ENCODE measurements at places on chromosomes 4 and X.

GRCh38 chrX:134711135-134711921 lies 53.1 kb upstream of the PLAC1 start:
- DNase-seq: no peak

- peak; percentile 8 for DNase-seq
Measured at GRCh38 chrX:10156199-10157031, at the start of gene CLCN4. Gene CLCN4, plus strand, starts transcription at chrX:10156975. Its CDS starts 28,058 bp downstream, at chrX:10185033.

DNA sequence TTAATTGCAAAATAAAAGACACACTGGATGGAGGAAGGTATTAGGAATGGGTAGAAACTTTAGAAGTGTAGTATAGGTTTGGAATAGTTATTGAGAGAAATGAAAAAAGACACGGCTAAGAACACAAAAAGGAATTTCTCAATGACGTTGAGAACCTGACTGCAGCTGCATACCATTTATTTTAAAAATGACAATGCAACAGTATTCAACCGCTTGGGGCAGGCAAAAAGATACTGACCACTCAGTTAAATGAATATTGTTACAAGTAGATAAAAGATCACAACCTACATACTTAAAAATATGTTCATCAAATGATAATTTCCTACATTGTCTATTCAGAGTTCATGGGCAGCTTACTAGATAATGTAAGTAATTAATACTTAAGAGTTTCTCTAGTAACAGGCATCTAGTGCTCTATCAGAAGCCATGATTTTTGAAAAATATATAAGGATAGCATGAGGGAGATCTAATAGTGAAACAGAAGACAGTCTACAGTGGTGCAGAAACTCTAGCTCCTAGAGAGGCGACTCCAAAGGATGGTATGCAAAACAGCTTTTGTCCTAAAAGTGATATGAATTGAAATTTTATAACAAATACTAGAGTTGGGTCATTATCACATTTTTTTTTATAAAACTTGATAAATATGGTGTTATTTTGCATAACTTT lies 216.2 kb upstream of the VEGFC start:
- DNase-seq: no peak

DNA sequence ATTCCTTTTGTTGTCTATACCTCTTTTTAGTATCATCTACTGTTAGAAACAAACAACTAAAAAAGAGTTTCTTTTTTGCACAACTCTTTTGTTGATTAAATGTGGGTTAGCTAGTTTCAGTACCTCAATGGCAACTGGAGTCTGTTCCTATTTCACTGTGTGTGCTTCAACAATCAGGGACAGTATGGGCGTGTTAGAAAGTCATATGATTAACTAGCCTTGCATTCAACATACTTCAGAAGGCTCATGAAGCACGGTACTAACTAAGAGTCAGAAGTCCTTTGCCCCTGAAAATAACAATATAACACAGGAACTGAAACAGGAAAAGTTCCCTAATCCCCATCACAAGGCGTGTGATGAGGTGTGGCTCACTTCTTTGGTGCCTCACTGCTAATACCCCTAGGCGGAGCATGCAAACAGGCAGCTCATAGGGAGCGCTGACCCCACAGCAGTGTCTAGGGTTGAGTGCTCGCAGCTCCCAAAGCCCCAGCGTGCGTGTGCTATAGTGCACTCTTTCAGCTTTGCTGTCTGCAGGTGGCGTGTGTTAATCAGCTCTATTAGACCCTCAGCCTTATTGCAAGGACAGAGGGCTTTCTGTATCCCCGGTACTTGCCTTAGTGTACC lies 203.1 kb upstream of the NDST3 start:
- no peak for DNase-seq

DNA sequence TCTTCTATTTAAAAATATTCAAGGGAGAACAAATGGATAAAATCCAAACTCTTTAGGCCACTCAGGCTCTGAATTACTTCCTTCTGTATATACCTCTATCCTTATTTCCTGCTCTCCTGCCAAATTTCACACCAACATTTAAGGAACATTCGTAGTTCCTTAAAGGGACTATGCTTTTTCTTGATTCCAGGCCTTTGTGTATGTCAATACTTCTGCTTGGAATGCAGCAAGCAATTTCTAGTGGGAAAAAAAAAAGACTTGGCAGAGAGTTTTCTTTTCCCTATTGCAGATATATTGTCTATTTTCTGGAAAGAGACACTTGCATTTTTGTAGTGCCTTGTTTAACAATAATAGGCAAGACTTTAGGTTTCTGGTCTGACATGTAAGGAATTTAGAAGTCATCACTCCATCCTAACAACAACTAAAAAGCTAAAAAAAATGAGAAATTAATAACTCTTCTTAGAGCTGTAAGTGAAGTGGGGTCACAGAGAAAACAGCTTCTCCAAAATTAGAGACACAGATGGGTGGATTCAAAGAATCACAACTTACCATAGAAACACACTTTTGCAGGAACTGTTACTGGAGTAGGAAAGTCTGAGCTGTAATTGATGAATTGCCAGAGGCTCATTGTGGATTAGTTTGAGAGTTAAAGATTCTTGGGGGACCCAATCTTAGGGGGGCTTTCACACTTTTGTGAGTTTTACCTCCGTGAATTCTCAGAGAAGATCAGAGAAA lies 2.1 kb upstream of the ADH5 start:
- DNase-seq: no peak

DNA sequence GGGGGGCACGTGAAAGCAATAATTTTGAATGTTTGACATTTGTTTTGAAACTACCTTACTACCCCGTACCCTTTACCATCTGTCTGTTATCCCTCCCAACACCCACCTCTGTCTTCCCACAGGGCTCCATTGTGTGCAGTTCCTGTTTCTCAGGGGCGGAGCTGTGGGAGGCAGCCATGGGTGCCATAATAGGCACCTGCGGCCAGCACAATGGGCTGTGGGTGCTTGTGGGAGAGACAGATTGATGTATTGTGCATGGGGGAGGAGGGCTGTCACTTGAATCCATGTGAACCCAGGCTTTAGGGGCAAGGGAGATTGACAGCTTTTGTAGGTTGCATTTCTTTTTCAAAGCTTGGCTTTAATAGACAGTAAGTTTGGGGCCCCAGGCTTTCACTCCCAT lies 122.6 kb upstream of the CXorf66 start:
- DNase-seq: no peak

- no peak for DNase-seq
Measured at GRCh38 chr4:74772106-74772505, 22.2 kb downstream of the BTC start.

- no peak for DNase-seq
Measured at GRCh38 chrX:16558489-16558888, 91.5 kb upstream of the S100G start.

DNA sequence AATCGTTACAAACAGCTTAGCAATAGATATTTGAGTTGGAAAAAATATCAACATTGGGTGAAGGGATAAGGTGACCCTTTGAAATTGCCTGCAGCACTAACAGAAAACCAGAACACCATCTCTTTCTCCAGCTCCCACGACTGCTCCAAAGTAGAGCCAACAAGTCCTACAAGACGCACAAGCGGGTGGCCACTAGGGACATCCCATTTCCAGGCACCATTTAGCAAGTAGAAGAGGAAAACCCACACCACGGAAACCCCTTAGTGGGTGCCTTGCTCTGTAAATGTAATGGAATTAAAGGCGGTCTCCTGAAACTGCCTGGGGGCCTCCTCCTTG lies 1.9 kb downstream of the ARHGAP6 start:
- peak; percentile 1 for DNase-seq

GRCh38 chr4:98447648-98448047 lies 186.5 kb downstream of the RAP1GDS1 start:
- DNase-seq: peak; percentile 16

- DNase-seq: no peak
Measured at GRCh38 chr4:10697086-10697485, 12.5 kb upstream of the CLNK start.

DNA sequence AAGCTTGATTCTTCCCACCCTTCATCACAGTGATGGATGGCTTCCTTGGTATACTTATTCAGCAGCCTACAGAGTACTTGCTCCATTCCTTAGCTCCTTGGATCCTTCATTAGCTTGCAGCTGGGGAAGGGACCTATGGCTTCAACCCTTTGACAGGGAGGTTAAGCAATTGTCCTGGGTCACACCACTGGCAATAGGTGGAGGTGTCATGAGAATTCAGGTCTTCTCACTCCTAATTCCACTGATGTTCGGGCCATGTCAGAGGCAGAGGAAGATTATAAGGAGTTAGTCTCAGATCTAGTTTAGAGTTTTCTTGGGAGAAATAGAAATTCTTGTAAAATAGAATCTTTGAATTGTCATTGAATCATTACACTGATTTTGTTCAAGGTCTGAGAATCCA lies 24.5 kb downstream of the EREG start:
- no peak for DNase-seq
